ENCODE measurements at places on chromosomes 4 and X. TPM values are rescaled to one million over a fixed set of nuclear protein-coding genes. Genes with fewer than 3 reads are reported as not detected.

GRCh38 chr4:40427128-40427527, 92.0 kb downstream of the CHRNA9 start:
- DNase-seq: no peak

DNA sequence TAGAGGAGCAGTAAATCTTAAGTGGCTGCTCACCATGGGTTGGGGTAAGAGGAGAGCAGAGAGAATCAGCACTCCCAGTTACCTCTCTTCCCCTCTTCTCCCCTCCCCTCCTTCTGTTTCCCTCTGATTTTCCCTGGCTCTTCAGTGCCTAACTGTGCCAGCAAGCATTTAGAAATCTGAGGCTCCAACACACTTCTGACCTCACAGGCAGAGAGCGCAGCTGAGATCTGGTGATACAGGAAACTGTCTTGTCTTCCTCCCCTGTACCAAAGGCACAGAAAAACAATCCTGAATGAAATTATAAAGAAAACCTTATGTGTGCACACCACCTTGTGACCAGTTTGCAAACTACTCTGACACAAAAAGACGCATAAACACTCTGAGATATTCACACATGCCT, 82.4 kb upstream of the SMIM10 start:
- no peak for DNase-seq

- no peak for DNase-seq
These were observed 548 bp downstream of the NEUROG2 start for GRCh38 chr4:112515198-112516065.

Gene GPR143
- polyA plus RNA-seq: 13.1 TPM

Gene ZCCHC18
- polyA plus RNA-seq: 5.0 TPM
